ENCODE measurements at places on chromosomes 6 and 20. TPM values are rescaled to one million over a fixed set of nuclear protein-coding genes. Genes with fewer than 3 reads are reported as not detected.

Gene MUC21
- total RNA-seq: not detected

Gene DNAH8
- total RNA-seq: 0.03 TPM

Gene WFDC2
- 1.5 TPM for total RNA-seq

Gene C6orf132
- 1.7 TPM for total RNA-seq

Gene TRIM40
- not detected for total RNA-seq

Gene CHMP4B
- 96.6 TPM for total RNA-seq

Gene SDC4
- total RNA-seq: 51.2 TPM

Gene RNF217
- total RNA-seq: 52.6 TPM

DNA sequence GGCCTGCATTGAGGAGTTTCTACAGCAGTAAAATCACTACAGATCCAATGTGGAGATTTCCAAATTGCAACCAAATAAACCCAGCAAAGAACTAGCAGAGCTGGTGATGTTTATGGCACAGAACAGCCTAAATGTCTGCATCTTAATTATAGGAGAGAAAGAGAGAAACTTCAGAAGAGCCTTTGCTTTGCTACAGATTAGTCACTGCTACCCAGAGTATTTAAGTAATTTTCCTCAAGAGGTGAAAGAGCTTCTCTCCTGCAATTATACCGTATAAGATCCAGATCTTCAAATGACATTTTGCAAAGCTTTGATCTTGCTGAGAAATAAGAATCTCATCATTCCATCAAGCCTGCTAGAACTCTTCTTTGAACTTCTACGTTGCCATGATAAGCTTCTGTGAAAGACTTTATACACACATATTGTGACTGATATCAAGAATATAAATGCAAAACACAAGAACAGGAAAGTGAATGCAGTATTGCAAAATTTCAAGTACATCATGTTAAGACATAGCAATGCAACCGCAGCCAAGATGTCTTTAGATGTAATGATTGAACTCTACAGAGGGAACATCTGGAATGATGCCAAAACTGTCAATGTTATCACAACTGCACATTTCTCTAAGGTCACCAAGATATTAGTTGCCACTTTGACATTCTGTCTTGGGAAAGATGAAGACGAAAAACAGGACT, 48.0 kb downstream of the MKKS start:
- no peaks in the 10 kb centered on the region for H3K4me1 ChIP-seq
- no peak overlapping the region for H3K27ac ChIP-seq
- H3K36me3 ChIP-seq: no peaks in the 10 kb centered on the region
- H3K27me3 ChIP-seq: no peaks in the 10 kb centered on the region
- DNase-seq: no peak

GRCh38 chr6:29631209-29631810, 1.7 kb downstream of the GABBR1 start:
- H3K27ac ChIP-seq: no peak overlapping the region
- no peak overlapping the region for H3K4me3 ChIP-seq
- no peaks in the 10 kb centered on the region for H3K36me3 ChIP-seq
- no peaks in the 10 kb centered on the region for H3K4me1 ChIP-seq
- DNase-seq: no peak

- H3K36me3 ChIP-seq: no peaks in the 10 kb centered on the region
- peaks cover 2% of the 10 kb centered on the region for H3K4me1 ChIP-seq
- no peaks in the 10 kb centered on the region for H3K27me3 ChIP-seq
- H3K4me3 ChIP-seq: no peak overlapping the region
- no peak overlapping the region for H3K27ac ChIP-seq
Measured at GRCh38 chr6:150697515-150697914, 97.8 kb downstream of the PLEKHG1 start.

GRCh38 chr6:120826253-120826652, 508.0 kb downstream of the TBC1D32 start:
- no peak overlapping the region for H3K4me3 ChIP-seq
- H3K4me1 ChIP-seq: no peaks in the 10 kb centered on the region
- H3K27me3 ChIP-seq: no peaks in the 10 kb centered on the region

DNA sequence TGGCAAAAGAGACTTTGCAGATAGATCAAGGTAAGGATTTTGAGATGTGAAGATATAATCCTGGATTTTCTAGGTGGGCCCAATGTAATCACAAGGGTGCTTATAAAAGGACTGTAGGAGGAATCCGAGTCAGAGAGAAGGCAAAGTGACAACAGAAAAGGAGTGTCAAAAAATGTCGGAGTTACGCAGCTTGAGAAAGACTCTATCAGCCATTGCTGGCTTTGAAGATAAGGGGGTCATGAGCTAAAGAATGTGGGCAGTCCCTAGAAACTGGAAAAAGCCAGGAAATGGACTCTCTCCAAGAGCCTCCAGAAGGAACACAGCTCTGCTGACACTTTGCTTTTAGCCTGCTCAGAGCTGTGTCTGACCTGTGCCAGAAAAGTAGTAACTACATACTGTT, 8.7 kb upstream of the RWDD1 start:
- H3K4me3 ChIP-seq: no peak overlapping the region
- DNase-seq: no peak
- H3K27me3 ChIP-seq: no peaks in the 10 kb centered on the region
- H3K4me1 ChIP-seq: no peaks in the 10 kb centered on the region

DNA sequence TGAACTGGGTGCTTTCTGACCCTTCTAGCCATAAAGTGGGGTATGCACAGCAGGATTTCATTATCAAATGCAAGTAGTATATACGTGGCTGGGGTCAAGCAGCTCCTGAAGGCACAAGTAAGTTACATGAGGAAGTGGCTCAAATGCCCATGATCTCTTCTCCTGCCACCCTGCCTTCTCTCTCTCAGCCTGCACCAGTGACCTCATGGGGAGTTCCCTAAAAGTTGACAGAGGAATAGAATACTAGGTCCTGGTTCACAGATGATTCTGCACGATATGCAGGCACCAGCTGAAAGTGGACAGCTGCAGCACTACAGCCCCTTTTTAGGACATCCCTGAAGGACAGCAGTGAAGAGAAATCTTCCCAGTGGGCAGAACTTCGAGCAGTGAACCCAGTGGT, 282.0 kb downstream of the BCKDHB start:
- H3K27me3 ChIP-seq: no peaks in the 10 kb centered on the region
- no peaks in the 10 kb centered on the region for H3K4me1 ChIP-seq
- no peaks in the 10 kb centered on the region for H3K36me3 ChIP-seq
- no peak overlapping the region for H3K4me3 ChIP-seq
- H3K27ac ChIP-seq: no peak overlapping the region
- DNase-seq: no peak

GRCh38 chr20:4846821-4847220, 125.1 kb downstream of the PRND start:
- no peaks in the 10 kb centered on the region for H3K27me3 ChIP-seq
- no peak overlapping the region for H3K4me3 ChIP-seq
- no peak overlapping the region for H3K27ac ChIP-seq
- H3K4me1 ChIP-seq: no peaks in the 10 kb centered on the region
- DNase-seq: no peak
- H3K36me3 ChIP-seq: no peaks in the 10 kb centered on the region

DNA sequence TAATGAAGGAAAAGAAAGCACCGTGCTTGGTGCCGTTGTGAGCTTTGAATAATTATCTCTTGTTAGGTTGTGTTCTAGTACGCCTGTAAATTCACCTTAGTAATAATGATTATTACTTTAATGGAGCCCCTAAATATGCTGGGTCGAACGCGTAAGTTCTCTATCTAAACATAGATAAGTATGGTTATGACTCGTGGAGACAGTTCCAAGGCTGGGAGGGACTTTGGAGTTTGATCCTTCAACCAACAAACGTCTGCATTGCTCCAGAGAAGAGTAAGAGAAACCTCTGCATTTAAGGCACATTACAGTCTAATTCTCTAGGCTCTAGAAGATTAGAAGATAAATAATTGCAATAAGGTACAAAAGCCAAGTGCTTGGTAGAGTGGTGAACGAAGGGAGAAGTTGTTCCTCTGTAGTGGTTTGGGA, 514 bp downstream of the ACOT13 start:
- H3K36me3 ChIP-seq: no peaks in the 10 kb centered on the region
- peak overlapping the region; percentile 58 for H3K4me3 ChIP-seq
- H3K4me1 ChIP-seq: no peaks in the 10 kb centered on the region

DNA sequence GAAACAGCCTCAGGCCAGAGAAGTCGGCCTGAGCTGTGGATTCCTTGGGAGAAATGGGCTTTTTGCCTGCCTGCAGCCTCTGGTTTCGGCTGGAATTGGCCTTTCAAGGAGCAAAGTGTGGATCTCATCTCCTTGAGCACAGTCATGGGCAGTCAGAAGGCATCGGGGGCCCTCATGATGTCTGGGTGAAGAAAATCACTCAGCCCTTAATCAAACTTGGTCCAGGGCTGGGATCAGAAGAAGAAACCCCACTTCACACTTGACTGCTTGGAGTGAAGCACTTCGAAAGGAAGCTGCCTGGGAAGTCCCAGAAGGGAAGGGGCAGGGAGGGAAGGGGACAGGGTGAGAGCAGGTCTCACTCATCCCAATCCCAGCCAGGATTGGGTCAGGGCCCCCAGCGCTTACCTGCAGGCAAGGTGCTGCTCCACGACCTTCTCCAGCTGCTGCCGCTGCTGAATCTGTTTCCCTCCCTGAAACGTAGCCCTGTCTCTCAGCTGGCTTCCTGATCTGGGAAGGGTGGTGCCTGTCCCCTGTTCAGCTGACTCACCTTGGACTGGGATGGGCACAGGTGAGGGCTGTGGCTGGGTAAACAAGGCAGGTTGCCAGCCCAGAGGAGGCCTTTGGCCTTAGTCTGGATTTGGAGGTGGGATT, at the start of gene SDCBP2:
SDCBP2 (minus strand) TSS at position 460 of the 651 bp plus-strand sequence. CDS start 8,723 bp downstream, outside the sequence.
- no peaks in the 10 kb centered on the region for H3K27me3 ChIP-seq
- no peaks in the 10 kb centered on the region for H3K36me3 ChIP-seq
- no peak within 1 kb of the TSS for H3K27ac ChIP-seq
- no peaks in the 10 kb centered on the region for H3K4me1 ChIP-seq
- H3K4me3 ChIP-seq: no peak within 1 kb of the TSS

DNA sequence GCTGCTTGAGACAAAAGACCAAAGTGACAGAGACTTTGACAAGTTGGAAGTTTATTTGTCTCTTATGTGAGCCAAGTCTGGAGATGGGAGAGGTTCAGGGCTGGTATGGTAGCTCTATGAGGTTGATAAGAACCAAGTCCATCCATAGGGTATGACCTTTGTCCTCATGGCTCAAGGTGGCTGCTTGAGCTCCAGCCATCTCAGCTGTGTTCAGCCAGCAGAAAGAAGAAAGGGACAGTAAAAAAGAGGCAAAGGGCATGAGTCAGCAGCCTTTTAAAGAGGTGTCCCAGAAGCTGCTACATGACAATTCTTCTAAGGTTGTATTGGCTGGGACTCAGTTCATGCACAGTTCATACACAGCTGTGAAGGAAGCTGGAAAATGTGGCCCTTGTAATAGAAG, 49.0 kb downstream of the CD40 start:
- no peak overlapping the region for H3K27ac ChIP-seq
- no peaks in the 10 kb centered on the region for H3K27me3 ChIP-seq
- DNase-seq: no peak
- H3K36me3 ChIP-seq: no peaks in the 10 kb centered on the region
- no peaks in the 10 kb centered on the region for H3K4me1 ChIP-seq

DNA sequence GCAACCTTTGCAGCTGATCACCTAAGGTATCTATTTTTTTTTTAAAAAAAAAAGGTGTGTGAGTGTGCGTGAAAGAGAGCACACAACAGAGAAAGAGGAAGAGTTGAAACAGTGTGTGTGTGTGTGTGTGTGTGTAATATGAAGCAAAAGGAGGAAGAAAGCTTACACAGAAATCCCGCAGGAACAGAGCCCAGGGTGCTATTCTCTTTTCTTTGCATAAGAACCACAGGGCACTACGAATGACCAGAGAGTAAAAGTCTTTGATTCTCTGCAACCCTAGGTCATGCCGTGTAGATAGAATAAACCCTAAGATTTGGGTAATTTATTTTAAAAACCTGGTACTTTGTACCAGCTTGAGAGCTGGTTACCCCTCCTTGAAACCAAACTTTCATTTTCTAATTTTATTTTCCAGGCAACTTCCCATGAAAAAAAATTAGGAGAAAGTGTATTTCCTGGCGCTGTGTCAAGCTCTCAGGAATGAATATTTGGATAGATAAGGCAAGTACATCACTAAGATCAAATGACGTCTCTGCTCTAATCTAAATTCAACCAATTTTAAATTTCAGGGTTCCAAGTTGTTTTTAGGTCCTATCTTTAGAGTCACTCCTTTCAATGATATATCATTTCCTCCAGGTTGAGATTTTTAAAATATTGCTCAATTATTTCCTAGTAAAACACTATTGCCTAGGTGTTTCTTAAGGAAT, 47.9 kb upstream of the ID4 start:
- H3K36me3 ChIP-seq: no peaks in the 10 kb centered on the region
- H3K27me3 ChIP-seq: no peaks in the 10 kb centered on the region
- H3K27ac ChIP-seq: peak overlapping the region; percentile 59
- peak overlapping the region; percentile 16 for H3K4me3 ChIP-seq
- DNase-seq: no peak

DNA sequence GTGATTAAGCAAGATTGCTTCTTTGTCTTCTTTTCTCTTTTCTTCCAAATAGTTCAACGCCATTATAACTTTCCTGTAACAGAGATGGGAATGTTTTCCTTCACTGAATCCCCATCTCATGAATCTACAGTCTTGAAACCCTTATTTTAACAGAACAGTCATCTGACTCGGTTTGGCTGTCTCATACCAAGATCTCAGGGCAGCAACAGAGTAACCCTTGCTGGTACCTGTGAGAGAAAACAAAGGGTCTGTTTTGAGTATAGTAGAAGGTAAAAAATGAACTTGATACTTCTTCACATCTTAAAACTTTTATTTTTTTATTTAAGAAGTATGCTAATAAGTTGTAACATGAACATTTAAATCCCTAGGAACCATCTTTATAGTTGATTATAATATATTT, 19.6 kb upstream of the DSE start:
- H3K36me3 ChIP-seq: no peaks in the 10 kb centered on the region
- H3K27ac ChIP-seq: no peak overlapping the region
- no peaks in the 10 kb centered on the region for H3K27me3 ChIP-seq
- H3K4me3 ChIP-seq: no peak overlapping the region
- H3K4me1 ChIP-seq: no peaks in the 10 kb centered on the region

DNA sequence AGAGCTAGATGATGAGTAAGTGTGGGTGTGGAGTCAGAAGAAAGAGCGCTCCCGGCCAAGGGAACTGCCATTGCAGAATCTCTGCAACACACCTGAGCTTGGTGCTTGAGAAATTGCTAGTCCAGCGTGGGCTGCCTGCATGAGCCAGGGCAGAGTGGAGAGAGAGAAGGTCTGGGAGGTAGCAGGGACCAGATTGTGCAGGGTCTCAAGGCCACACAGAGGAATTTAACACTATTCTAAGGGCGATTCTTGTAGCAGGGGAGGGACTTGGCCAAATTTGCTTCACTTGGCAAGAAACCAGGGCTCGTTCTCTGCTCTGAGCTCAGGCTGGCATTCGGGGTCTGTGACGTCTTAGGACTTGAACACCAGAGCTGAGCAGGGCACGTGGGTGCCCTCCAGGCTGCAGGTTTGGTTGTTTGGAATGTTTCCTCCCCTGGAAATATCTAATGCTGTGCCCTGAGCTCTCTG, 53.5 kb downstream of the BCAS4 start:
- H3K27ac ChIP-seq: no peak overlapping the region
- no peaks in the 10 kb centered on the region for H3K36me3 ChIP-seq
- H3K27me3 ChIP-seq: no peaks in the 10 kb centered on the region
- DNase-seq: no peak
- H3K4me1 ChIP-seq: no peaks in the 10 kb centered on the region

DNA sequence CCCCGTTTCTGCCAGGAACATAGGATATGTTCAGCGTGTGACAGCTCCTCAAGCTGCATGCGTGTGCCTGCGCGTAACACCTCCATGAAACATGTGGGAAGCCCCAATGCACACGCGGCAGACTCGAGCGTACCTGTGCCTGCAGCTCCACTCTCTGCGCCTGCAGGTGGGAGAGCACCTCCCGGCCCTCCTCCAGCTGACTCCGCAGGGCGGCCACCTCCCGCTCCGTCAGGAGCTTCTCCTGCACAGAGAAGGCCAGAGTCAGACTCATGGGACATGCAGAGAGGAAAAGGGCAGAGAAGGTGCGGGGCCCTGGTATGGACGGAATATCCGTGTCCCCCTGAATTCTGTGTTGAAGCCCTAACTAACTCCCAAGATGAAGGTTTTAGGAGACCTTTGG, 22.4 kb downstream of the BFSP1 start:
- H3K27me3 ChIP-seq: no peaks in the 10 kb centered on the region
- no peak overlapping the region for H3K27ac ChIP-seq
- H3K4me1 ChIP-seq: no peaks in the 10 kb centered on the region
- no peak for DNase-seq
- H3K36me3 ChIP-seq: no peaks in the 10 kb centered on the region

All from aorta (tissue), 5 donors.